ENCODE measurements at places on chromosomes 16 and 17.

- DNase-seq = no peak
Measured at GRCh38 chr17:8965394-8966168, at the start of gene PIK3R5. Gene PIK3R5 (minus strand): TSS chr17:8965707. CDS start chr17:8911494, 54,213 bp downstream.

DNA sequence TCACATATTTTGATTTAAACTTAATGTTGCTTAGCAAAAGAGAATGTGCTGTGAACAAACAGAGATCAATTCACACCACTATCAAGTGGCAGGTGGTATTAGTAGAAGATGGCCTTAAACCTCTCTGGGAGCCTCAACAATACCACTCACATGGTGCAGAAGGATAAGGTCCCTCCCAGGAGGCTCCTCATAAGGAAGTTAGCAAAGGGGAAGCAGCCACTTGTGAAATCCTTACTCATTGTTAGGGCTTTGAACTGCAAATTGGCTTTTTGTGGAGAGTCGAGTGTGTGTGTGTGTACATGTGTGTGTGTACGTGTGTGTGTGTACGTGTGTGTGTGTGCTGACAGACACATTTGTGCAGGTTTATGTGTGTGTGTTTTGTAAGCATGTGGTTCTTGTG is 48.9 kb upstream of the ASIC2 start:
- DNase-seq = no peak

DNA sequence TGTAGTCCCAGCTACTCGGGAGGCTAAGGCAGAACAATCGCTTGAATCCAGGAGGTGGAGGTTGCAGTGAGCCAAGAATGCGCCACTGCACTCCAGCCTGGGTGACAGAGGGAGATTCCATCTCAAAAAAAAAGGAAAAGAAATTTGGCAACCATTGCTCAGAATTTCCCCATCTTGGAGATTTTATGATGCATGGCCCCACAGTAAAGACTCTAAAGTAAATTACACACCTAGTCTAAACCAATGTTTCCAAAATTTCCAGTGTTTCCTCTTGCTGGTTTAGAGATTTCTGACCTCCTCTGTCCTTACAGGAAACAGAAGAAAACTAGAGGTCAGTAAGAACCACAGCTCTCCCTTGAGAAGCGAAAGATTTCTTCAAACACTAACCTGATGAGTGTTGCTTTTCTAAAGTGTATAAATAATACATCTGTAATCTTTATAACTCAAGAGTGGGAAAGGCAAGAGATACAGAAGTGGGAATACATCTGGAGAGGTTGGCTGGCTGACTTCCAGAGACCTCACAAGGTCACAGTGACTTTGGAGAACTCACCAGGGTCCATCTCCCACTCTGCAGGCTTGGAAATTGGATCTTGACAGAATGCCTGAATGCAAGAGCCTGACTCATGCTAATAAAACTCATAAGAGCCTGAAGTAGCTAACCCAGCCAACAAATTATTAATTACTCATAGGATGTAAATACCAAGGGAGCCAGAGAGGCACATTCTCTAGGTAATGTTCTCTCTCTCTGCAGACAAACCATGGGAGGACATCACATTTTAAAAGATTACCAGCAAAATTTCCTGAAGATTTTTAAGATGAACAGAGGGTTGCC is 8.8 kb downstream of the ADAT1 start:
- DNase-seq = no peak

- no peak for DNase-seq
Measured at GRCh38 chr17:67785122-67785477, 40.2 kb upstream of the BPTF start.

DNA sequence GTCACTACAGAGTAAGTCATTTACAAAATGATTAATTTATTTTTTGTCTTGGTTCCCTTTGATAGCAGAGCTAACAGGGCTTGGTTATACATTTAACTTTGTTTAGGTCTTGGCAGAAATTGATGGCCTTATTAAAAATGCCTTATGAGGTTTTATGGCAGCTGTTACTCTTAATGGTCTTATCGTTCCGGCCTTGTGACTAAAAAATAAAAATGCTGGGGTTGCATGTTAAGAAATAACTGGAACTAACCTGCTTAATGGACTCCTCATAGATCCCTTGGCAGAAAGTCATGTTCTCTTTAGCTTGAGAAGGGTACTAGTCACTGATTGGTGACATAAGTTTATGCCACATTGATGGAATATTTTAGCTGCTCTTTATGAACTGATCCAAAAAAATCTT is 18.3 kb downstream of the COX11 start:
- no peak for DNase-seq

GRCh38 chr17:66255527-66255971 is 26.3 kb upstream of the APOH start:
- DNase-seq = no peak

- DNase-seq = no peak
Measured at GRCh38 chr17:71709271-71709890, 411.4 kb upstream of the SOX9 start.

DNA sequence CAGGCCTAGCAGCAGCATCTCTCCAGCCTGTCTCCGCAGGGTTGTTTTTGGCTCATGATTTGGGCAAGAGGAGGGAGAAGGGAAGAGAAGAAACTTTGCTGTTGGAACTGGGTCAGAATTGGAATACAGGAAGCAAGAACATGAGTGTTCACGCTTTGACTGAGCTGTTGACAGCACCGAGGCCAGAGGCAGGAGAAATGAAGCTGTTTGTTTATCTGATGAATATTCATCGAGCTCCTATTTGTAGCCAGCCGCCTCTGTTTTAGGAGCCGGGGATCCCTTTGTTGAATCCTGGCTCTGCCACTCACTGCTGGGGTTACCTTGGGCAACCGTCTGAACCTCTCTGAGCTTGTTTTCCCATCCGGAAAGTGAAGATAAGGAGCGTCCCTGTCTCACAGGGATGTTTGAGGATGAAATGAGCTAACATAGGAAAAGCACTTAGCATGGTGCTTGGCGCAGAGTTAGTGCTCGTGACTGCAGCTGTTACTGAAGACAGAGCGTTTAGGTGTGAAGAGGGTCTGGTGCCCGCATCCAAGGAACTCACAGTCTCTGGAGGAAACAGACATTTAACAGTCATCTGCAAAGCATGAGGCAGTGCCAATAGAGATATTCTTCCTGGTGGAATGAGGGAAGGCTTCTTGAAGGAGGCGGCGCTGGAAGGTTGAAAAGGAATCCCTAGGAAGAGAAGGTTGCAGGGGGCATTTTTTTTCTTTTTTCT is 29.2 kb downstream of the RAP1GAP2 start:
- DNase-seq = no peak

DNA sequence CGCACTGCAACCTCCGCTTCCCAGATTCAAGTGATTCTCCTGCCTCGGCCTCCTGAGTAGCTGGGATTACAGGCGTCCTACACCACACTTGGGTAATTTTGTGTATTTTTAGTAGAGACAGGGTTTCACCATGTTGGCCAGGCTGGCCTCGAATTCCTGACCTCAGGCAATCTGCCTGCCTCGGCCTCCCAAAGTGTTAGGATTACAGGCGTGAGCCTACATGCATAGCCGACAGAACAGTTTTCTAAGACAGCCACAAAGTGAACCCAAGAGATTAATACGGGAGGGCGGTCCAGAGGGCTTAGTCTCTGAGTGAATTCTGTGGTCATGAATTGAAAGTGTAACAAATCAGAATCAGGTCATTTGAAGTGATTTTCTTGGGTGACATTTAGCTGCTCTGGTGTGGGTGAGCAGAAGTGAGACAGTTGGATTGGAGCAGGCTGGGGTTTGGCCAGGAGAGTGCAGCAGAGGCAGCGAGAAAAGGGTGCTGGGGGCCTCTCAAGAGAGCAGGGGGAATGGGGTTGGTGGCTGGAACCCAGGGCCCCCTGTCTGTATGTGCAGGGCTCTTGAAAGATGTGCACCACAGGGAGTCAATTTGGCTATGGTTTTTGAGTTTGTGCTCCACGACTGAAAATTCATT is 231.4 kb upstream of the WSCD1 start:
- DNase-seq = no peak

GRCh38 chr17:4897198-4897687 is 2.1 kb upstream of the C17orf107 start:
- DNase-seq = no peak

DNA sequence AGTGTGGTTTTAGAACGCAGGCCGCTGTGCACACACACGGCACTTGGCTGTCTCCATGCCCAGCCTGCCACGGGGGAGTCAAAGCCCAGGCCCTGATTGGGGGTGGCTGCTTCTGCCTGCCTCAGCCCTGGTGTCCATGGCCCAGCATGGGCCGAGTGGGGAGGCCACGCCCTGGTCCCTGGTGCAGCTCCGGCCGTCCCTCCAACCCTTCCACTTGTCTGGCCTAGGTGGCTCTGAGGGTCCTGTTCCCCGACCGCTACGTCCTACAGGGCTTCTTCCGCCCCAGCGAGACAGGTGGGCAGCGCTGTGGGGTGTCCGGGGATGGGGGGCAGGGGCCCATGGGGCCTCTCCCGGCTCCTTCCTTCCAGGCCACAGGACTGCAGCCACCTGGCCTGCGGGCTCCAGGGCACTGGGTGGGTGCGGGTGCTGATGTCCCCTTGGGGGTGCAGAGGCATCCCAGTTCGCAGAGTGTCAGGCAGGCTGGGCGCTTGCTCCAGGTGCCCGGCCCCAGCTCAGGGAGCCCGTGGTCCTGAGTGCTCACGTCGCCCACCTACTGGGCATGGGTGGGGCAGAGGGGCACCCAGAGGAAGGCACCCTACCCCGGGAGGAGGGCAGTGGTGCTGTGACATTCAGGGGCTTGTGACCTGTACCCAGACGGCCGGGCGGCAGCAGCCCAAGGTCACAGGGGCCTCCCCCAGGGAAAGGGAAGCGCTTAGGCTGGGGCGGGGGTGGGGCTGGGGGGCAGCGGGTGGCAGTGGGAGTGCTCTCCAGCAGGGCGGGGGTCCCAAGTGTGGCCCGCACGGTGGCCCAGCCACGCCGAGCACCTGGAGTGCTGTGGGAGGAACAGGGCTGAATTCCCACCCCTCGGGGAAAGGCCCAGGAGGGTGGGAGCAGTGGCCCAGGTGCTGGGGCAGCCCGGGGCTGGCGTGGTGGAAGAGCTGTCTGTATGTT is 11.8 kb downstream of the CENPX start:
- DNase-seq = no peak

DNA sequence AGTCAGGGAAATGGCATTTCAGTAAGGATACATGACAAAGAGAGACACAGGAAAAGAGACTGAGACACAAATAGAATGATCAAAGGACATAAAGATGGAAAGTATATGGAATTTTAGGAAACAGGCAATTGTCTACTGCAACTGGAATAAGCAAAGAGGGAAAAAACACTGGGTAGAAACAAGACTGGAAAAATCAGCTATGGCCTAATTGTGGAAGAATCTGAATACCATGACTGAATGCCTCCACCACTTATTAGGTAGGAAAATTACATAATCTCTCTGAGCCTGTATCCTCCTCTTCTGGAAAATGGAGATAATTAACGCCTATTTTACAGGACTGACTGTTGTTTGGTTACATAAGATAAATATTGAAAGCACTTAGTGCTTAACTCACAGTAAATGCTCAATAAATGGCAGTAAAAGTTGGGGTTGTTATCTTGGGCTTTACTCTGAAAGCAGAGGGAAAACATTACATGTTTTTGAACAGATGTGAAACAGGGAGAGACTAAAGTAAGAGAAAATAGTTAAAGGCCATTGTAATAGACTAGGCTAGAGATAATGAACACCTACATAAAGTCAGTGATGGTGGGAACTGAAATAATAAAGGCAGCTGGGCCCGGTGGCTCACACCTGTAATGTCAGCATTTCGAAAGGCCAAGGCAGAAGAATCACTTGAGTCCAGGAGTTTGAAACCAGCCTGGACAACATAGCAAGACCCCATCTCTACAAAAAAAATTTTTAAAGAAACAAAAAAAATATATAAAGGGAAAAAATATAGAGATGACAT is 63.5 kb upstream of the C17orf78 start:
- no peak for DNase-seq

GRCh38 chr16:27224271-27224737 is 21.0 kb downstream of the KDM8 start:
- DNase-seq = no peak

DNA sequence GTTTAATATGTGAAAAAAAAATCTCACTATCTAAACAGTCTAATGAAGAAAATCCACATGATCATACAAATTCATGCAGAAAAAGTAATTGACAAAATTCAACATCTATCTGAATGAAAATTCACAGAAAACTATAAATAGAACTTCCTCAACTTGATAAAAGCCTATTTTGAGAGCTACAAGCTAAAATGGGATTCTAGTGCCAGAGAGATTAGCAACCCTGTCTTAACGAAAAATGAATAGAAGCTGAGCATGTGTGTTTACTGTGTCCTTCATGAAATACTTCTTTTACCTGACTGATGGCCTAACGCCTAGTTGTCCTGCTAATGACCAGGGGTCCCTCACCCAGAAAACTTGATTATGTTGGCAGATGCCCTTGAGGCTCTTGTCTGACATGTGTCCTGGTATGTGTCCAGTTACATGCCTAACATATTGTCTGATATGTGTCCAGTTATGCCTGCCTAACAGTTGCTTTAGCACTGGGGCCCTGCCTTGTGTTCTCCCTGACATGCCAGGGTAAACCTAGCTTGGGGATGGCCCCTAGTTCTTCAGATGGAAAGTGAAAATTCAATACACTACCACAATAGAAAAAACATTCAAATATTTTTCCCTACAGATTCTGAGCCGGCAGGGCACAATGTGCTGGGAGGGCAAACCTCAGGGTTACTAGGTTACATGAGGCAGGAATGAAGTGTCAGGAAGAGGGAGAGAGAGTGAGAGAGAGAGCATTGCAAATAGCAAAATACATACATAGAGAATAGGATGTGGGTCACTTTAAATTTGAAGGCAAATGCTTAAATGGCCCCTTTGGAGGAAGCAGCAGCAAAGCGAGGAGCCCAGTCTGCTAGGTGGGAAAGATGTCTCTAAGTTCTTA is 834.0 kb downstream of the CDH11 start:
- DNase-seq = no peak

DNA sequence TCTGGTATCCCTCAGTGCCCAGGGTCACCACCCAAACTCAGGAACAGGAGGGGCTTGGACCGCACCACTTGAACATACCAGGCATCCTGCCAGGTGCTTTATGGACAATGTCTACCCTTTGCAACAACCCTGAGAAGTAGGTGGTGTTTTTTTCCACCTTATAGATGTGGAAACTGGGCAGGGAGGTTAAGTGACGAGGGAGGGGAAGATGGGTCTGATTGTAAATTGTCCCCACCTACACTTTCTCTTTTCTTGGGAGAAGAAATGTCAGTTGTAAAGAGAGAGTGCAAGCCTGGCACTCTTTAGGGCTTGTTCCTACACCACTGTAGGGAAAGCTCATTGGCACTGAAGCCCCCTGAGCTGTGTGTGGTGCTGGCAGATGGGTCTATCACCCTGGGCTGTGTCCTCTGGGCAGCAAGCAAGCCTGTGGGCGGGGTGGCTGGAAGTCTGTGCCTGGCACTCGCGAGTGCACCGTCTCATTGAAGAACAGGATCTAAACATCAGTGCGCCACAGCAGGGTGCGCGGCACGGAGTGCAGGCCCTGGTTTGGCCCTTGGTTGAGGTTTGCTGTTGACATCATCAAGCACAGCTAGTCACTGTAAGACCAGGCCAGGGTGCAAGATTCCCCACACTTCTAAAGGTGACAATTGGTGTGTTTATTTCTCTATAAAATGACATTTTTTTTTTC is 15.1 kb downstream of the NOD2 start:
- DNase-seq = no peak
